ENCODE measurements at places on chromosomes 3 and 15.

- DNase-seq = no peak
Observed at GRCh38 chr3:49387721-49388120, 24.1 kb downstream of the RHOA start.

GRCh38 chr3:127751782-127752181 is 70.5 kb downstream of the MGLL start:
- DNase-seq = no peak

- DNase-seq = no peak
Observed at GRCh38 chr3:69388241-69388640, 2.4 kb upstream of the FRMD4B start.

DNA sequence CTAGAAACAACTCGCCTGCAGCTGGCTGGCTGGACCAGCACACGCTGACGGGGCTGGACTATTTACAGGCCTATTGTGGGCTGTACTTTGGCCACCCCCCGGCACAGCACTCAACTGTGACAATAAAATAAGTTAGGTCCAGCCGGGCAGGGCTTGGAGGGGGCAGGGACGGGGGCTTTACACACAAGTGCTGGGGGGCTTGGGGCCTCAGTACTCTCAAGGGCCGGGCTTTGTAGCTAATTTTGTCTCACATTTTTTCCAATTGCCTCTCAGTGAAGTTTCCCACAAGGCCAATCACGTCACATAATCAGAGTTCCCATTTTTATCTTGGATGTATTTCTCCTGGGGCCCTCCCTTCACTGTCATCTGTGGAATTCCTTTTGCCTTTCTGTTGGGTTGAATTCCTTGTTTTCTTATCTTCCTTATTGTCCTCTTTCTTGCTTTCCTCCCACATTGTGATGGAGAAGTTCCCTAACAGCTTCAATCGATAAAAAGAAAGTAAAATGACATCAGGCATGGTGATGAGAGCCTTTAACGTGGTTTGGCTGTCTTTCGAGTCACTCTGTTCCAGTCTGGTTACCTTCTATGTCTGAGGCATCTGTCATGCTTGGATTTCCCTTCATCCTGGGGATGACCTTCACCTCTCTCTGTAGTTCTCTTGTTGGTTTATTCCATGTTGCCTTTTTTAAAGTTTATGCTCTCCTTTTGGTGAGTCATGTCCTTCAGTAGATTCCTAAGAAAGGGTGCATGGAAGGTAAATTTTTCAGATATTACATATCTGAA is 44.1 kb upstream of the CMTM7 start:
- no peak for DNase-seq

- no peak for DNase-seq
Observed at GRCh38 chr3:197025736-197026480, 3.7 kb downstream of the MELTF start.

DNA sequence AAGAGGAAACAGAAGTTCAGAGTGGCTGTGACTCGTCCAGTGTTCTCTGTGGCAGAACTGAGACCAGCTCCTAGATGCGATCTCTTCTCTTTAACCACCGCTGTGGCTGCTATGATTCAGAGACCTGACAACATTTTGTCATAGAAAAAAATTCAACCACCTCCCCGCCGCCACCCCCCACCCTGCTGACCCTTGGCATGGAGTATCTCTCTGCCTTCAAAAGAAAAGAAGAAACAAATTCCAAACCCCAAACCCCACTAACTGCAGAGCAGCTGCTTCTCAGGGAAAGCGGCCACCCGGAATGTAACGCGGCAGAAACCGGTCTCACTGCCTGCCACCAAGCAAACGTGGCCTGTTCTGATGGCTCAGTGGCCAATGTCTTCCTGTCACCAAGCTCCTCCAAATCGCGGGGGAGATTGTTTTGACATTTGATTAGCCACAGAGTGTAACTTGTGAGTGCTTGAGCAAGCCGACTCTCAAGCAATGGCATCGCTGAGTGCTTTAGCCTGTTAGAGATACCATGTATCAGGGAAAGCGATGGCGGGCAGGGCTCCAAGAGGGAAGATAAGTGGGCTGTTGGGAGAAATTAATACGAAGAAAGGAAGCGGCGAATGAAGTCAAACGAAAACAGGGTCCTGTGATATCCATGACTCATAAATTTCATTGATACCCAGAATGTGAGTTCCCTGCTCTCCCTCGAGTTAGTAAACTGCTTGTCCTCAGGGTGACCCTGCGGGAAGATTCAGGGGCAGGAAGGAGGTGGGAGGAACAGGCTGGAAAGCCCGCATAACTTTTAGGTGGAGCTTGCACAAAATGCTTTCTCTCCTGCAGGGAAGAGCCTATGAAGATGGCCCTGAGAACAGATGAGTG is 44.8 kb upstream of the TLE3 start:
- DNase-seq = no peak

GRCh38 chr3:143172795-143173145 is 53.2 kb downstream of the CHST2 start:
- no peak for DNase-seq

All from activated CD4-positive, CD25-positive, alpha-beta regulatory T cell treated with anti-CD3 and anti-CD28 coated beads, Interleukin-2, amount 50 U/mL, for 16 hours (primary cell).